ENCODE measurements at places on chromosomes 1 and 21. TPM values are rescaled to one million over a fixed set of nuclear protein-coding genes. Genes with fewer than 3 reads are reported as not detected.

The AQP10 gene
- not detected for total RNA-seq

The CFHR3 gene
- not detected for total RNA-seq

The AADACL3 gene
- total RNA-seq = not detected

The SPRR2F gene
- total RNA-seq = not detected

The NEK2 gene
- total RNA-seq = 28.7 TPM

The ADGRL4 gene
- not detected for total RNA-seq

The RXFP4 gene
- total RNA-seq = not detected

The INSRR gene
- not detected for total RNA-seq

The HCRTR1 gene
- total RNA-seq = not detected

The ARPC5 gene
- 291 TPM for total RNA-seq
